ENCODE measurements at places on chromosomes 5 and 9.

GRCh38 chr5:77298146-77298545, 87.7 kb downstream of the PDE8B start:
- DNase-seq, result no peak

GRCh38 chr5:59489551-59489950, 404.0 kb downstream of the PDE4D start:
- DNase-seq, result no peak

- no peak for DNase-seq
These were observed 23.4 kb downstream of the URM1 start for GRCh38 chr9:128394379-128395168.

DNA sequence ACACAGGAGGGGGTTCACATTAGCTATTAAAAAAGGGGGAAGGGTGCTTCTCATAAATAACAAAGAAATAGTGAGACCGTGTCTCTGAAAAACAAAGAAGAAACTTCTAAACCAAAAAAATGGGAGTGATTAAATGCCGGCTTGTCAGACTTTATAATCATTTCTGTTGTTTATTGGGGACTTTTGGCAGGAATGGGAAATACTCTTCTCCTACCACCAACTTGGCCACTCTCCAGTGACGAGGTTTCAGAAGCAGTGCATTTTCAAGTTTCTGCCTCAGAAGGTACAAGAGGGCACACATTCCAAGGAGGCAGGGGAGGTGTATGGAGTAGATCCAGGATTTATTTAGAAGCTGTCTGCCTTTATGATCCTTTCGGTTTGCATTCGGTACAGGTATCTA, 46.2 kb downstream of the LIX1 start:
- no peak for DNase-seq

DNA sequence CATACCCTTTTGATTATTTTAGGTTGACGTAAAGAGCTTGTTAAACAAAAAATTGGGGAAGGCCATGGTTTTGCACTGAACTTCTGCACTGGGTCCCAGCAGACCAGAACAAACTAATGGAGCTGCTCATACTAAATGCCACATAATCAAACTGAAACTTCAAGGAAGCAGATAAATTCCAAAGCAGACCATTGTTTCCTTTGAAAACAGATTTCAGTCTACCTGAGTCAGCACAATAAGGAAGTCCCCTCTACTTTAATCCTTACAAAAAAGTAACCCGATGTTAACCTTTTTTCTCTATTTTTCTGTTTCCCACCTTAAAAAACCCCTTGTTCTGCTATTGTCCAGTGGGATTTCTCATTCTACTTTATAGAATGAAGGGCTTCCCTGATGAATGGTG, 39.2 kb downstream of the WDR36 start:
- no peak for DNase-seq

DNA sequence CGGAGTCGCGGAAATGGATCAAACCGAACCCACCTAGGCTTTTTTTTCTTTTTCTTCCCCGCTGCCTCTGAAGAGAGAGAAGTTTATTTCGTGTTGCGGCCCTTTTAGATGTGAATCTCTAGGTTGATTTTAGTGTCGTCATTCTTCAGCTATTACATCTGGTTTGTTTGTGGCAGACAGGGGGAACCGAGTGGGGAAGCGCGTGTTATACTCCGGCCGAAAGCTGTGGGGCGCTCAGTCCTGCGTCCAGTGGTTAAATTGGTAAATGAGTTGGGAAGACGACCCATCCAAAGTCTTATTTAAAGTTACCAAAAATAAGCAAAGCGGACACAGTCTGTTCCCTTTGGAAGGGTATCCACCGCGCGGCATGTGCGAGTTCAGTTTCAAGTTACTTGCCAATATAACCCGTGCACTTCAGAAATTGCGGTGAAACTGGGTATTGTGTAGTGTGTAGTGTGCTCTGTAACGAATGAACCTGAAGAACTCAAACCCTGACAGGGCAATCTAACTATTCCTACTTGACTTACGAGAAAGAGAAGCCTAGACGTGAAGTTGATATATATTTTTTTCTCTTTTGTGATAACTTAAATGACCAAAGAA, 1.3 kb downstream of the MAN2A1 start:
- DNase-seq, result peak; percentile 77

- peak; percentile 78 for DNase-seq
These were observed 4.7 kb upstream of the TEX53 start for GRCh38 chr9:114662081-114662989.

- DNase-seq, result no peak
These were observed 13.0 kb upstream of the FAM240B start for GRCh38 chr9:38732885-38733284.

DNA sequence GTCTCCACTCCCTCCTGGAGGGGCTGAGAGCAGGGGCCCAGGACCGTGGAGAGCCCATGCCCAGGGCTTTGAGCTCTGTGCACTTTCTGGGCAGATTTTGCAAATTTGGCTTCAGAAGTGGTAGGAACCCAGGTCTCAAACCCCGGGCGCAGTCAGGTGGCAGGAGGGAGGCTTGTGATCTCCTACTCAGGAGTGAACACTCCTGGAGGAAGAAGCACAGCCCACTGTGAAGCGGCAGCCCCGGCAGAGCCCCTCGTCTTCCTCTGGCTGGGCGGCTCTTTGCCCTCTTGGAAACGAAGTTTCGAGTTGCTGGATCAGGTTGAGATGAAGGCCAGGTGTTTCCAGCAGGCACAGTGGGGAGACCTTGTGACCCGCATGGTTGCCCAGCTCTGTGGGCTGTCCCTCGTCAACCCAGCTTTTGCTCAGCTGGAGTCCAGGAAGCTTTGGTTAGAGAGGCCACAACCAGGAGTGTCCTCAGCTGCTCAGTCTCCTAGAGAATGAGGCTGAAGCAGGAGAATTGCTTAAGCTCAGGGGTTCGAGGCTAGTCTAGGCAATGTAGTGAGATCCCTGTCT, 48.5 kb downstream of the WNK2 start:
- DNase-seq, result no peak

- peak; percentile 51 for DNase-seq
These were observed 13.9 kb downstream of the REXO4 start for GRCh38 chr9:133403766-133404453.

DNA sequence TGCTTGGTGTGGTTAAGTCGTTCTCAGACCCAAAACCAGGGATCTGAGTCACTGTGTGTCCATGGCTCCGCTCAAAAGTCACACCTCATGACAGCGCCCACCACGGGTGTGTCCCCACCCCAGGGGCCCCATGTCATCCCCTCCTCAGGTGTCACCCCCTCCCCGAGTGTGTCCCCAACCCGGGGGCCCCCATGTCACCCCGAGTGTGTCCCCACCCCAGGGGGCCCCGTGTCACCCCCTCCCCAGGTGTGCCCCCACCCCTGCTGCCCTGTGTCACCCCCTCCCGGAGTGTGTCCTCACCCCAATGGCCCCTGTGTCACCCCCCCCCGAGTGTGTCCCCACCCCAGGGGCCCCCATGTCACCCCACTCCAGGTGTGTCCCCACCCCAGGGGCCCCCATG, 5.1 kb downstream of the LRRC14B start:
- DNase-seq, result no peak

DNA sequence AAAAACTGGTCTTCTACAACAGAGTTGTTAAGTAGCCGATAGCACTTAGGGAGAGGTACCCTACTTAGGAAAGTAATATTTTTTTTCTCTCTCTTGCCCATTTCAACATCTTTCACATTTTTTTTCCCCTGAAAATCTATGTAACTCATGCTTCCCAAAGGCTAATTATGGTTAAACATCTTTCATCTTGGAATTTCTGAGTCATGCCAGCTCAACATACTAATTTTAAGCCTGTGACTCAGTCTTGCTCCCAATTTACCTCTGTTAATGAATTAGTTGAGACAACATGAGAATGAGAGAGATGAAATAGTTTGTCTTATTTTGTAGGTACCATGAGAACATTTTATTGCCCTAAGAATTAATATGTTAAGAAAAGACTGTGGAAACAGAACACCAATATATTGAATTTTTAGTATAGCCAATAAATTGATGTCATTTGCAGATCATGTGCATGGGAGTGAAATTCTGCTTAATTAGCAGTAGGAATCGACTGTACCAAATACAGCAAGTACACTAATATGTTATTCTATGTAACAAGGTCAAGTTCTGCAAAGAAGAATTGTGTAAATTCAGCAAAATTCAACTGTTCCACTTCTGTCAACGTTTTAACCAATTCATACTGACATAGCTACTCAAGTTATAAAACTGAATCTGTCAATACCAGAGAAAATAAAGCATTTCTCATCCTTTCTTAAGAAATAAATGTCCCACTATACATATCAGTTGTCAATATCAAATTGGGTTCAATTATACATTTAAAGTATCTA, 550.0 kb downstream of the PTPRD start:
- DNase-seq, result no peak

- DNase-seq, result no peak
These were observed 276.4 kb downstream of the MEF2C start for GRCh38 chr5:88606626-88607025.

- DNase-seq, result peak; percentile 11
These were observed 319.1 kb downstream of the GLIS3 start for GRCh38 chr9:3980771-3981170.
